MG63 (cell line): ENCODE measurements at places on chromosomes 3 and 15. TPM values are rescaled to one million over a fixed set of nuclear protein-coding genes. Genes with fewer than 3 reads are reported as not detected.

DNA sequence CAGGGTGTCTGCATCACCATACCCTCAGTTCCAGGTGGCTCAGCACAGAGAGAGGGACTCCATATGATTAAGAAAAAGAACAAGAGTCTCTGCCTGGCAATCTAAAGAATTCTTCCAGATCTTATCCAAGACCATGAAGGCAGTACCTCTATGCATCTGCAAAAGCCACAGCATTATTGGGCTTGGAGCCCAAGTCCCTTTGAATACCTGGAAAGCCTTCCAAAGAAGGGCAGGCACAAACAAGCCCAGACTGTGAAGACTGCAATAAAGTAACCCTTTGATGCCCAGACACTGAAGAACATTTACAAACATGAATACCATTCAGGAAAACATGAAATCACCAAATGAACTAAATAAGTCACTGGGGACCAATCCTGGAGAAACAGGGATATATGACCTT is 60.9 kb upstream of the DIPK2A start:
- no peak for DNase-seq

DNA sequence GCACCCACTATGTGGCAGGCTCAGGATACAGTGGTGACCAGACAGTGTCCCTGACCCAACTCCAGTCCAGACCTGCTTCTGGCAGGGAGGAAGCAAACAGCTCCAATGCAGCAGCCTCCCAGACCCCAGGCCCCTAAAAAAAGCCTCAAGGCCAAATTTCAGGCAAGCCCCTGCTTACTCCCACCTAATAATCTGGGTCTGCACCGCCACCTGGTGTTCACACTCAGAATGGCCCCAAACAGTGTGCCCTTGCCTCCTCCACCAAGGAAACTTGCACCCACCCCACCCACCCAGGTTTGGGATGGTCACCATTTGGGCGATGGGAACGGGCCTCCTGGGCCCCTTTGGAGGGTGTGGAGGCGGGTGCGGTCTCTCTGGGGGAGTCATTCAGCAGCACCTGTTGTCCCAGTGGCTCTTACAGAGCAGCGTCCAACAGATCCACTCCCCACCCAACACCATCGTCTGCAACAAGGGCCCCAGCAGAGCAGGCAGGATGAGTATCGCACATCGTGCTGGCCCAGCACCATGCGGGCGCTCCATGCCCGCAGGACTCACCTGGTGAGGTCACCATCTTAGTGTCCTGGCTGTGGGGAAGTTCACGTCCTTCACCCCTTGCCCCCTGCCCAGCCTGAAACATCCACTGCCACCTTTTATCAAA is 17.3 kb downstream of the C3orf18 start:
- DNase-seq: no peak

DNA sequence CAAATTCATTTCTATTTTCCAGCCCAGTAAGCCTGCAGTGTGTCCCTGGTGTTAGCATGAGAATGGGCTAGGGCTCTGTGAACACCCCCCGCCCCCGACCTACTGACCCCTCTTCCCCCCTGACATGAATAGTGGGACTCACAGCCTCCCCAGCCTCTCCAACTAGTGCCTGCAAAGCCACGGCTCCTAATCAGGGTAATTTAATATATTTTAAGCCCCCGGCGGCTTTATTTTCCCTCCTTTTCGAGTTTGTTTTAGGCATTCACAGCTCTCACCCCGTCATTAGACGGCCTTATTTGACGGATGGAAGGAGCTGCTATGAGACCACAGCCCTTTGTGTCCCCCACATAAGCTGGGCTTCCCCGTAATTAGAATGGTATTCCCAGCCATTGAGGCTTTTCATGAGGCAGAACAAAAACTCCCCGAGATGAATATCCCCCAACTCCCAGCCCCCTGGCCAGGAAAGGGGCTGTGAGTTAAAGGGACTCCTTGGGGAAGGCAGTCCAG is 78.3 kb upstream of the POLG start:
- DNase-seq: no peak

DNA sequence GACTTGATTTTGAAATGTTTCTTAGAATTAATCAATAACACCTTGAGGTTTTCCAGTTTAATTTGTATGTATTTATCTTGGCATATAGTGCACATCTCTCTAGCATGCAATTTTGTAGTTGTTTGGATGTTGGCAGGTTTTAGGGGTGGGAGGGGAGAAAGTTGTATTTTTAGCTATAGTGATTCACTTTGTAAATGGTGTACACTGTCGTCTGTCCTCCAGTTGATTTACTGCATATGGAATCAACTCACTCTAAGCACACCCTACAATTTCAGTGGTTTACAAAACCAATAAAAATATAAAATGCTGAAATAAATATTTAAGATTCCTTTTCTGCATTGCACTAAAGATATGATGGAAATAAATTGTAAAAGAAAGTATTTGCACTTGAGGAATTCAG is 199.1 kb downstream of the CDIN1 start:
- no peak for DNase-seq

GRCh38 chr3:3101660-3102458 is 8.3 kb downstream of the IL5RA start:
- DNase-seq: no peak

DNA sequence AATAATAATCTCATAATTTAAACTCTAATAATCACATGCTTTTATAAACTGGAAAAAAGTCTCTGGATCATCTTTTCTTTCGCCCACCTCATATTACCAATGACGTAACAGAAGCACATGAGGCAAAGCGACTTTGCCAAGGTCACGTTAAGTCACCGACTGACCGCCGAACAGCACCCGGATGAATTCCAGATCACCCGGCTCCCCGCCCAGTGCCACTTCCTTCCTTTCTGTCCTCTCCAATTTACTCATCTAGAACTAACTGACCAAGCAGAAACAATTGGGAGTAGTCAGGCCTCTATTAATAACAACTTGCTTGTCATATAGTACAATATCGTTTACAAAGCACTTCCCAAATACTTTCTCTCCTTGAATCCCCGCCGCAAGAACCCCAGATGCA is 21.1 kb downstream of the FGF12 start:
- DNase-seq: no peak

GRCh38 chr3:39011191-39011736 is 40.5 kb downstream of the SCN11A start:
- no peak for DNase-seq

DNA sequence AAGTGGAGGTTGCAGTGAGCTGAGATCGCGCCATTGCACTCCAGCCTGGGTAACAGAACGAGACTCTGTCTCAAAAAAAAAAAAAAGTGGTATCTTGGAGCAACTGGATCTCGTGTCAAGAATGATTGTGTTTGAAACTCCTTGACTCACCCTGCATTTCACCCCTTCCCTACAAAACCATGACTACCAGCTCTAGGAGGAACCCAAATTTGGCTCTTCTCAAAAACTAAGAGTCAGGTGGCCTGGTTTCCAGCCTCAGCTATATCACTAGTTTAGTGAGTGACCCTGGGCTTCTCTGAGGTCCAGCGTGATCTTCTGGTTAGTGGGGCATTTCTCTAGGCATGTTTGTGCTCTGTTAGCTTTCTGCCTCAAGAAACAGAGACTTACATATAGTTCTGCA is 222.1 kb downstream of the FAM43A start:
- no peak for DNase-seq

GRCh38 chr3:48679411-48680391 is 6.0 kb downstream of the NCKIPSD start:
- no peak for DNase-seq

GRCh38 chr3:153290268-153291015 is 128.4 kb downstream of the RAP2B start:
- no peak for DNase-seq

DNA sequence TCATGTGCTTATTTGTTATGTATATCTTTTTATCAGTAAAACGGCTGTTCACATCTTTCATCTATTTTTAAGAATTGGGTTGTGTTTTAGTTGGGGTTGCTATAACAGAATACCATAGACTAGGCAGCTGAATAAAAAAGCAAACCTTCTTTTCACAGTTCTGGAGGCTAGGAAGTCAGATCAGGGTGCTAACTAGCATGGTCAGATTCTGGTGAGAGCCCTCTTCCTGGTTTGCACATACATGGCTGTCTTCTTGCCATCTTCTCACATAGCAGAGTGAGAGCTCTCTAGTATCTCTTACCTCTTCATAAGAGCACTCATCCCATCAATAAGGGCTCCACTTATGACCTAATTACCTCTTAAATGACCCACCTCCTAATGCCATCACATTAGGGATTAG is 33.8 kb downstream of the NMD3 start:
- DNase-seq: no peak

DNA sequence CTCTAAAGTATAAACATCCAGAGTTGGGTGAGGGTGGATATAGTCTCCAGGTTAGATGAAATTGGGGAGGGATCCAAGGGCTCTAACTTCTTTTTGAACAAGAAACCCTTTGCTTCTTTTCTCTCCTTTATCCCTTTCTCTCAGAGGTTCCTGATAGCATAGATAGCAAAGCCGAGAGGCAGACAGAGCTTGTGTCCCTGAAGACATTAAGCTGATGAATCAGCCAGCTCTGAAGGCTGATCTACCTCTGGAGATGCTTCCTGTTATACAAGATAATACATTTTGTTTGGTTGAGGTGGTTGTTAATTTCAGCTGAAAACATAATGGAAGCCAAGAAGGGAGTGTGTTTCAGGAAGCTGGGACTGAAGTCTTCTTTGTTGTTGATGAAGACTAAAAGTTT is 193.2 kb downstream of the PDCD6IP start:
- no peak for DNase-seq

DNA sequence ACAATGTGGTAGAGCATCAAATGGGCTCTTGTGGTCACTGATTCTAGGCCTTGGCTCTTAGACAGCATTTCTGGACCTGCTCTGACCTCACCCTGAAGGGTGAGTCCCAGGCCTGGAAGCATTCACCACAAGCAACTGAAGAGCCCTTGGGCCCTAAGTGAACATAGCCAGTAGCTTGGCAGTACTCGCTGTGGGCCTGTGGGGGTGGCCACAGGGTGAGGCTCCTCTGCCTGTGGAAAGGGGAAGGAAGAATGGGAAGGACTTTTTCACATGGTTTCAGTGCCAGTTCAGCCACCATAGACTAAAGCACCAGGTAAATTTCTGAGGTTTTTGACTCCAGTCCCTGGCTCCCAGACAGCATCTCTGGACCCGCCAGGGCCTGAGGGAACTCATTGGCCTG is 5.1 kb upstream of the ZSCAN2 start:
- DNase-seq: no peak

GRCh38 chr3:60609446-60609845 is 641.8 kb downstream of the FHIT start:
- peak; percentile 67 for DNase-seq

- DNase-seq: peak; percentile 13
Measured at GRCh38 chr15:52082197-52083036, 30.2 kb downstream of the BCL2L10 start.

GRCh38 chr3:75171630-75172230 is 492.4 kb upstream of the FRG2C start:
- DNase-seq: no peak

The CLEC3B gene
- total RNA-seq: 0.10 and 2.0 TPM in 2 replicates

The EIF4E3 gene
- 2.9 and 4.4 TPM in 2 replicates for total RNA-seq

The BCL2A1 gene
- 6.0 TPM in 1 of 2 replicates, not detected in the other for total RNA-seq

The HAUS2 gene
- total RNA-seq: 17.1 and 20.0 TPM in 2 replicates
